ENCODE measurements at places on chromosomes 13 and 19.

- no peak for DNase-seq
Observed at GRCh38 chr19:48603449-48603848, 3.1 kb upstream of the SPACA4 start.

DNA sequence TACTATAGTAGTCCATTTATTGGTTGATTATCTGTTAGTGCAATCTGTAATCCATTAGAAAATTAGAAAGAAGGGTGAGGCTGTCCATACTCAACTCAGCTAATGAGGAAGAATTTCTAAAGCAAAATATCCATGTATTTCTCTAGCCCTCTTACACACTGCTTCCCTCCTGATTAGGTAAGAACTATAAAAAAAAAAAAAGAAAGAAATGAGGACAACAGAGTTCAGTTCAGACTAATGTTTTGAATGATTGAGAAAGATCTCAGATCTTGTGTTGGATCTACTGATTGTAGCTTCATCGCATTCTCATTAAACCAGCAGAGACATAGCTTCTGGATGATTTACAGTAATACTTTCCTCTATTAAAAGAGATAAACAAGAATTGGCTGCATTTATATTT lies 233.3 kb downstream of the KLF5 start:
- no peak for DNase-seq

DNA sequence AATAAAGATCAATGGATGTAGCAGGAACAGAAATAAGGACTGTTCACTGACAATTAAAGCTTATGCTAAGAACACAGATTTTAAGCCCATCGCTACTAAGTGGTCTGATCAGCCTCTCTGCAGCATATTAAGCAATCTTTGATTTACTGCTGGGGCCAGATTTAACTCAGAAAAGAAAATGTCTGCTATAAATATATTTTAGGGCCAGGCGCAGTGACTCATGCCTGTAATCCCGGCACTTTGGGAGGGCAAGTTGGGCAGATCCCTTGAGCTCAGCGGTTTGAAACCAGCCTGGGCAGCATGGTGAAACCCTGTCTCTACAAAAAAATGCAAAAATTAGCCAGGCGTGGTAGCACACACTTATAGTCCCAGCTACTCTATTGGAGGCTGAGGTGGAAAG lies 43.0 kb downstream of the METTL21C start:
- DNase-seq = no peak

- peak; percentile 34 for DNase-seq
Observed at GRCh38 chr13:75635828-75636435, at the start of gene LMO7. LMO7 (plus strand) TSS chr13:75636330; CDS start chr13:75636658, 328 bp downstream.

GRCh38 chr19:35184884-35185283 lies 30.3 kb downstream of the FXYD5 start:
- no peak for DNase-seq

- no peak for DNase-seq
Observed at GRCh38 chr19:51824281-51825005, 29.5 kb downstream of the FPR3 start.

- DNase-seq = no peak
Observed at GRCh38 chr19:2212861-2213711, 23.0 kb downstream of the PLEKHJ1 start.

GRCh38 chr19:7663706-7664105 lies 5.1 kb upstream of the RETN start:
- no peak for DNase-seq

DNA sequence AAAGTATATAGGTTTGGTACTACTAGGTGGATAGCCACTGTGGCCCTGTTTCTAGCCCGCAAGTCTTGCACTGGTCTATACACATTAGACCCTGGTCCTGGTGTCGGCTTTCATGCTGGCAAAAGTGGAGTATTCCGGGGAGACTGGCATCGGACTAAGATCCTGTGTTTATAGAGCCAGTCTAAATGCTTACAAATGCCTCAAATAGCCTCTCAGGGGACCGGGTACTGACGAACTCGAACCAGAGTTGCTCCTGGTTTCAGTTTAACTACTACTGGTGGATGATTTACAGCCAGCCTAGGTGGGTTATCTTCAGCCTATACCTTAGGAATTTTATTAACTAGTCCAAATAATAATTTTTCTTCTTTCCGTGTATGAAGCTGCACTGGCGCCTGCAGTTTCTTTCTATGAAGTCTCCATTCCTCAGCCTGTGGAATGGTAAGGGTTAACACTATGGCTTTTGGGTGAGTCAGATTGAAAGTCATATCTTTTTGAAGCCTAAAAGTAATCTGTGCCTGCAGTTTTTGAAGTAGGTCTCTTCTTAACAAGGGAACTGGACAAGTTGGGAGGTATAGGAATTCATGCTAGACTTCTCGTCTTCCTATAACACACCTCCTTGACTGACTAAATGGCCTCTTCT lies 51.3 kb downstream of the OR10H4 start:
- DNase-seq = no peak

GRCh38 chr13:44340508-44340907 lies 33.1 kb upstream of the SERP2 start:
- no peak for DNase-seq

DNA sequence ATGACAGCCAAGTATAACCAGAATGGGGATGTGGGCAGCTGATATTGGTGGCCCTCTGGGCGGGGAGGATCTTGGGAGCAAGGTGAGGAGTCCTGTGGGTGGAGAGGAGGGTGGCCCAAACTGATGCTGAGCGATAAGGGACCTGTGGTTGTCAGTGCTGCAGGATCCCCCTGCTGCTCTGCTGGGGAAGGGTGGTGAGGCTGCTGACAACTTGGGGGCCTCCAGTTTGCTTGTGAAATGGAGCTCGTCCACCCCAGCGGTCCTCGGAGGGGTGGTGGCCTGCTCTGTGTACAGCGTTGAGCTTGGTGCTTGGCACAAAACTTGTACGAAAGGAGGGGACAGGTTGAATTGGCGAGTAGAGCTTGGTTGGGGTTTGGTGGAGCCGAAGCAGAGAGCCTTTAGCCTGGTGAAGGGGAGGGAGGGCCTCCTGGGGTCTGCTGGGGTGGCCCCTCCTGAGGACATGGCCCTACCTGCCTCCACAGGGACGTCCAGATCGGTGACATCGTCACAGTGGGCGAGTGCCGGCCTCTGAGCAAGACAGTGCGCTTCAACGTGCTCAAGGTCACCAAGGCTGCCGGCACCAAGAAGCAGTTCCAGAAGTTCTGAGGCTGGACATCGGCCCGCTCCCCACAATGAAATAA lies 2.9 kb downstream of the RPS11 start:
- DNase-seq = no peak

GRCh38 chr13:111868716-111869115 lies 198.2 kb upstream of the SOX1 start:
- no peak for DNase-seq

- no peak for DNase-seq
Observed at GRCh38 chr19:5014941-5015340, 46.0 kb downstream of the KDM4B start.

- DNase-seq = no peak
Observed at GRCh38 chr19:51060973-51061372, 3.9 kb downstream of the KLK13 start.

GRCh38 chr13:112580211-112580610 lies 7.7 kb downstream of the TUBGCP3 start:
- no peak for DNase-seq

DNA sequence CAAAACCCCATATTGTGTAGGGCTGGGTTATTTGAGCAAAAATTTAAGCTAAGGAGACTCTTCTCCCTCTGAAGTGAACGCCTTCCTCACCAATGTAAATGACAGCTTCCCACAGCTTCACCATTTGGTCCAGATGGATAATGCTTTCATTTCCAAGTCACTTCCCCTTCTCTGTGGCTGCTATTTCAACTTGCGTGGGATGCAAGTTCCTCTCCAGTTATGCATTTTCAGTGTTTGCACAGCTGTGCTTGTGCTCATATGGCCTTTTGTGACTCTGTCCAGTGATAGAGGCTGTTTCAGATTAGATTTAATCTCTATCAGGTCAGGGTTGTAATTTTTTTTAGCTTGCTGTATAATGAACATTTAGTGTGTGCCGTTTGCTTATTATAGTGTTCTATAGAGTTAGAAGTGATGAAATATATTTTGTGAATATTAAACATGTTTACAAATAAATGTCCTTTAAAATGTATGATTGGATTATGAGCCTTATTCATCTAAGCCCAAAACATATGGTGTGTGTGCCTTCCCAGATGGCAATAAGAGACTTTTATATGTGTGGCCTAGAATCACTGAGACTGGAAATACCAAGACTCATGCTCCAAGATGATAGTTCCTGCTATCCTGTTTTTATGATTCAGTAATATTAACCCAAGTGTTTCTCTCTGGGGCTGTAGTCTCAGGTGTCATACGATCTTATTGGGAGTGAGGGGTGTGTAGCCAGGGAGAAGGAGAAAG lies 86.6 kb downstream of the TNFRSF19 start:
- DNase-seq = no peak

DNA sequence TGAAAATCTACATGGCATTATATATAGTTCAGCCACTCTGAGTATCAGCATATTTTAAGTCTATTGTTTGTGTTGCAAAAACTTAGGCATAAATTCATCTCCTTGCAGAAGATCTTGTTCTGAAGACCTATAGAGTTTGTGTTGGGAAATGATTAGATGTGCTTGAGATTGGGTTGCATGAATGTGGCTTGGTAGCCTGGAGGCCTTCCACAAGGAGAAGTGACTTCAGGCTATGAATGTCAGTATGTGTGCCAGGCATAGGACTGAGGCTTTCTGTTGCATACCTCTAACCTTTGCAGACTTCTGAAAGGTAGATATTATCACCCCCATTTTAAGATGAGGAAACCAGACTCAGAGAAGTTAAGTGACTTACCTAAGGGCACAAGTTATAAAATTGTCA lies 188.6 kb downstream of the OLFM4 start:
- DNase-seq = no peak

DNA sequence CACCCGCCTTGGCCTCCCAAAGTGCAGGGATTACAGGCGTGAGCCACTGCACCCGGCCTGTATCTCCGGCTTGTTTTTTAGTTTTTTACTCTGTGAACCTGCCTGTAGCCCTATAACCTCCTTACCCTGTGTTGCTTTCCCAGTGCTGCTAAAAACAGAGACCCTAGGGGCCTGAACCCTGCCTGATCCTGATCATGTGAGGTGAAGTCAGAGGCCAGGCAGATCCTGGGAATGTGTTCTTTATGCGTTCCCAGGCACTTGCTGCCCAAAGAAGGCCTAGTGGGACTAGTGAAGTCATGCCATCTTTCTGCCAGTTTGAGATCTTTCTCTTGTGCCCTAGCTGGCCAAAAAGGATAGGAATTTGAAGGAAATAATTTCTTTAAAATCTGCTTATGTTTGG lies 4.6 kb downstream of the UBA2 start:
- no peak for DNase-seq

DNA sequence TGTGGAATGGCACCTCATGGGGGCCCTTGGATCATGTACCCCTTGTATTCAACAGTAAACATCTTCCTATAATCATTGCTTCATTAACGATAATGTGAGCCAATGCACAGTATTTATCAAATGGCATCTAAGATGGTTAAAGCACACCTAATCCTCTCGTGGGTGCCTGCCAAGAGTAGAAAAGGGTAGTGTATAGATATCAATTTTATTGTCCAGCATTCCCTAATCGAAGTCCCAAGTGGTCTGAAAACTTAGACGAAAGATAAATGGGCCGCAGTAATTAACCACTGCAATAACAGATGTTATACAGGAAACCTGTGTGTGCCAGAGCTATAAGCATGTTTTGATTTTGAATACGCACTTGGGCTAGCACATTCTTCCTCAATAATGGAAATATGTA lies 667 bp upstream of the MBNL2 start:
- DNase-seq = no peak

GRCh38 chr19:2865334-2866100 lies 1.6 kb upstream of the ZNF556 start:
- no peak for DNase-seq

DNA sequence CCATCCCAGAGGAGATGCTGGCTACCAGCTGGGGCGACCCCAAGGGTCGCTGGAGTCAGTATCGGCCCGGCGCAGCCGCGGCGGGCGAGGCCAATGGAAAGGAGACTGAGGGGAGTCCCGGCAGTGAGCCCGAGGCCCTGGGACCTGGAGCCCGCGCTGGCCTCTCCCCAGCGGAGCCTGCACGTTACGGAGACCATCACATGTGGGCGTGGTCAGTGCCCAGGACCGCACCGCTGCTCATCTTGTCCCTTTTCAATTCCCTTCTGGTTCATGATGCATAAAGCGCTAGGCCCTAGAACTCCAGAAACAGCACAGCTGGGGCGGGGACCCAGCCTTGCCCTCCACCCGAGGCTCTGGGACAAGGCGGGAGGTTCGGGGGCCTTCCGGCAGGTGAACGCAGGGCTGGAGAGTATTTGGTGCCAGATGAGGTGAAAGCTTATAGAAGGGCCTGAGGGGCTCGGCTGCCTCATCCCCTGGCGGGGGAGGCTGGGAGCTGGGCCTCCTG lies 8.0 kb downstream of the C19orf25 start:
- DNase-seq = no peak

GRCh38 chr19:47589824-47590223 lies 16.9 kb upstream of the ZNF541 start:
- no peak for DNase-seq

DNA sequence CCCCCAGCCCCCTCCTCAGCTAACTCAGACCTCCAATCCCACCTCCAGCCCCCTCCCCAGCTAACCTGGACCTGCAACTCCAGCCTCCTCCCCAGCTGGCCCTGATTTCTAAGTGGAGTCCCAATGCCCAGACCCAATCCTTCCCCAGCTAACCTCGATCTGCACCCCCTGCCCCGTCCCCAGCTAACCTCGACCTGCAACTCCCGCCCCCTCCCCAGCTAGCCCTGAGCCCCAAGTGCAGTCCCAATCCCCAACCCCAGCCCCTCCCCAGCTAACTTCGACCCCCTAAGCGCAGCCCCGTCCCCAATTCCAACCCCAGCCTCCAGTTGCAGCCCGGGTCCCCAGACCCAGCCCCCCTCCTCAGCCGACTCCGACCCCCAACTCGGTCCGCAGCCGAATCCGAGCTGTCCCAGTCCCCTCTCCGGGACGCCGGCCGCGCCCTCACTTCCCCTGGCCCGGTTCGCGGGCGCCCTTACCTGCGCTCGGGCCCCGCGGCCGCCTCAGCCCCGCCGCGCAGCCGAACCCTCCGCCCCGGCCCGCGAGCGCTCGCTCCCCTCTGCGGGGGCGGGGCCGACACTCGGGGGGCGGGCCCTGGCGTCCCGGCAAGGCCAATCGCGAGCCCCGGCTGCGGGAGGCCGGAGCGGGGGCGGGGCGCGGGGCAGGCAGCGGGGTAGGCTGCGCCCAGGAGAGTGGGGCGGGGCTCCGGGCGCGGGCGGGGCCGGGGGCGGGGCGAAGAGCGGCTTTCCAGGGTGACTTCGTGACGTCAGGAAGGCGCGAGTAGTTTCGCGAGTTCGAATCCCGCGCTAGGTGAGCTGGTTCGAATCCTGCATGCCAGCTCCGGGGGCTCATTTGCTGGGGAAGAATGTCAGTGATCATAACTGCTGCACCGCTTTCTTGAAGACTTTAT lies at the start of gene GNG7:
Gene GNG7 (minus strand): TSS at position 525 of the 907 bp plus-strand sequence. CDS start 182,006 bp downstream, outside the sequence.
- DNase-seq = peak; percentile 98

- DNase-seq = no peak
Observed at GRCh38 chr13:66853564-66853963, 376.6 kb downstream of the PCDH9 start.
